ENCODE measurements at places on chromosomes 1 and 21. TPM values are rescaled to one million over a fixed set of nuclear protein-coding genes. Genes with fewer than 3 reads are reported as not detected.

The A3GALT2 gene
- total RNA-seq = not detected

The CYP4X1 gene
- total RNA-seq = 0.04 TPM

The FCGR1A gene
- not detected for total RNA-seq

The HFM1 gene
- total RNA-seq = not detected

The FMO3 gene
- not detected for total RNA-seq

The OR2AJ1 gene
- total RNA-seq = not detected

The ERICH3 gene
- total RNA-seq = not detected

The NUF2 gene
- 33.2 TPM for total RNA-seq

The FBLIM1 gene
- total RNA-seq = 28.0 TPM

The HMGCS2 gene
- total RNA-seq = not detected

The SLC39A1 gene
- total RNA-seq = 169 TPM

The KIF26B gene
- 0.06 TPM for total RNA-seq

The COP1 gene
- 30.8 TPM for total RNA-seq

The TMIGD3 gene
- not detected for total RNA-seq

The OR13G1 gene
- not detected for total RNA-seq

The CERS2 gene
- total RNA-seq = 260 TPM

The CCDC17 gene
- total RNA-seq = 0.48 TPM

The FALEC gene
- not detected for total RNA-seq

The FGR gene
- not detected for total RNA-seq

The RTCA gene
- total RNA-seq = 24.7 TPM

The PTPN14 gene
- total RNA-seq = 9.8 TPM

The RAP1GAP gene
- 9.9 TPM for total RNA-seq

All from A549 treated with CORT108297 at 1 μM for 4 hours (cell line).